ENCODE measurements at places on chromosomes 5 and 9.

DNA sequence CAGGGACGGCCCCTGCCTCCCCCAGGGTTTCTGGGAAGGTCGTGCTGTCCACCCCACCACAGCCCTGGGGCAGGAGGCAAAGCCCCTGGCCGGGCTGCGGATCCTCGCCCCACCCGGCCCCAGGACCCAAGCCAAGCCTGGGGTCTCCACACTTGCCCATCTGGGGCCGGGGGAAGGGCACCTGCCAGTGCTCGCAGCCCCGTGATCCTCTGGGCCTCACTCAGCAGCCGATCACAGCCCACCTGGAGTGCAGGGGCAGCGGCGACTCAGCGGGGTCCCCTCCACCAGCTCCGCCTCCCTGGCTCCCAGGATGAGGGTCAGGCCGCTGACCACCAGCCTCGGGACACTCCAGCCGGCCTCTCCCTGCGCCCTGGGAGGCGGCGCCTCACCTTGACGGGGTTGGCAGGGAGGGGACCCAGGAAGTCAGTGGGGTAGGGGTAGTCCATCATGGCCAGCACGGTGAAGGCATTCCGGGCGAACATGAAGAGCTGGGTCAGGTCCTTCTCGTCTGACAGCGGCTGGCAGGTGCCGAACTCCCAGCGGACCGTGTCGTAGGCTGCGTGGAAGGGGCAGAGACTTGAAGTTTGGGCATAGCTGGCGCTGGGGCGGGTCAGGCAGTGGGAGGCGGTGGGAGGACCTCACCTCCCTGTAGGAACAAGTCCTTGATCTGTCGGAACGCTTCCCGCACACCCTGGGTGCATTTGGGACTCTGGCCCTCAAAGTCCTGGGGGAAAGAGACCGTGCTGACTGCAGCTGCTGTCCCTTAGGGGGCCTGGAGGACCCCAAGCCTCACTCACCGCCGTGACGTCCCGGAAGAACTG lies 1.8 kb downstream of the DPP7 start:
- DNase-seq = no peak

DNA sequence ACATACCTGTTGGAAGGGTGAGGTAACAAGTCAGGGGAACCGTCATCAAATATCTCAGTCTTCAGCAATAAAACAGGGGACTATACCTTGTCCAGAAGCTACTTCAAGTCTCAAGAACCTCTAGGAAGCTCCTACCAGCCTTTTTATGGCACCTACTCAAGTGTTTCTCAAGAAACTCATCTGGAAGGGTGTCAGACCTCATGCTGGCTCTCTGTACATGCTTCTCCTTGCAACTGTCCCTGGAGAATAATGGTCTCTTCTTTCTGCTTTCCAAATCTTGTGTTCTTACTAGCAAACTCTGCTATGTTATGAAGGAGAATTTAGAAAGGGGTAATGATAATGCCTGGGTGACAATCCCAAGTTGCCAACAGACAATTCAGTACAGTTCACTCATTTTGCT lies 8.3 kb upstream of the PTAR1 start:
- DNase-seq = no peak

DNA sequence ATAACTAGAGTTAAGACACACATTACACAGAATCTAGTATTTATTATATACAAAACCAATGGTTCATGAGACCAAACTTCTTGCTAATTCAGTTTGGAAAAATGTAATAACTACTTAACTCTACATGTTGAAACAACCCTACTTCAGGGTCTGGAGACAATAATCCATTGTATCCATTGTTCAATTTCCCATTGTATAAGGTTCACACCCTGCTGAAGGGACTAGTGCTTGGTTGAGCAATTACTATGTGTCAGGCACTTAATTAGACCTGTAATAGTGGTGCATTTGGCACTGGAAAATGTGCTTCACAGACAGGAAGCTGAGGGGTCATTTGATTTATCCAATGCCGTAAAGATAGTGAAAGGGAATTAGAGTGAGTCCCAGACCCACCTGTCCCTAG lies 114.3 kb upstream of the PAPPA start:
- DNase-seq = no peak

- DNase-seq = no peak
These were observed 9.5 kb upstream of the RPS23 start for GRCh38 chr5:82287625-82288024.

- peak; percentile 47 for DNase-seq
These were observed 42.4 kb downstream of the RHOBTB3 start for GRCh38 chr5:95773335-95774059.

DNA sequence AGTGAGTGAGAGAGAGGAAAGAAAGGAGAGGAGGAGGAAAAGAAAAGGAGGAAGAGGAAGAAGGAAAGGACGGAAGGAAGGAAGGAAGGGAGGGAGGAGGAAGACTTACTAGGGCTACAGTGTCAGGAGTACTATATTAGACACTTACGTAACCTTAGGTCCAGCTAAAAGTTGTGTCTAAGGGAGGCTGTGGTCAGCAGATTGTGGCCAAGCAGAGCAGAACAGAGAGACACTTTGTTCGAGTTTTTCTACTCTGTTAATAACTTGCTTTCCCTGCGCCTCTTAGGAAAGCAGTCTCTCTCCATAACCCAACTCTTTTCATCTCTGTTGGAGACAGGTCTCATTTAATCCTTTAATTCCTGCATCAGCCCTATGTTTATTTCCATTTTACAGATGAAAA lies 138.9 kb downstream of the KCNN2 start:
- DNase-seq = no peak

GRCh38 chr5:1476181-1476966 lies 31.1 kb upstream of the SLC6A3 start:
- no peak for DNase-seq
